ENCODE measurements at places on chromosomes 6 and 20.

- no peak for DNase-seq
These were observed 87.4 kb downstream of the ARID1B start for GRCh38 chr6:156864557-156864956.

DNA sequence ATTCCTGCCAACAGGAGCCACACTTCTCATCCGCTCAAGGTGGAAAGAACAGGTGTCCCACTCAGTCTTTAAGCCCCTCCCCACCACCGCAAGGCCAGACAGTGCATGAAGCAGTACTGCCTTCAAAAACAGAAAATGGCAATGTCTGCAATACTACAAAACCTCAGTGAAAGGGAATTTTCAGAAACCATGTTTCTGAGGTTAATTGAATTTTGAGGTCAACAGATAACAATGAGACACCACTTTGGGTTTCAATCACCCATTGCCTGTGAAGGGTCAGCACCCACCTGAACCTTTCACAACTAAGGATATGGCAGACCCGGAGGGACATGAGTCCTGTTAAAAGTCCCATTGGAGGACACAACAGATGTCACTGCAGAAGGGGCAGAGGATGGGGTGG is 13.0 kb downstream of the ZC3H12D start:
- no peak for DNase-seq

DNA sequence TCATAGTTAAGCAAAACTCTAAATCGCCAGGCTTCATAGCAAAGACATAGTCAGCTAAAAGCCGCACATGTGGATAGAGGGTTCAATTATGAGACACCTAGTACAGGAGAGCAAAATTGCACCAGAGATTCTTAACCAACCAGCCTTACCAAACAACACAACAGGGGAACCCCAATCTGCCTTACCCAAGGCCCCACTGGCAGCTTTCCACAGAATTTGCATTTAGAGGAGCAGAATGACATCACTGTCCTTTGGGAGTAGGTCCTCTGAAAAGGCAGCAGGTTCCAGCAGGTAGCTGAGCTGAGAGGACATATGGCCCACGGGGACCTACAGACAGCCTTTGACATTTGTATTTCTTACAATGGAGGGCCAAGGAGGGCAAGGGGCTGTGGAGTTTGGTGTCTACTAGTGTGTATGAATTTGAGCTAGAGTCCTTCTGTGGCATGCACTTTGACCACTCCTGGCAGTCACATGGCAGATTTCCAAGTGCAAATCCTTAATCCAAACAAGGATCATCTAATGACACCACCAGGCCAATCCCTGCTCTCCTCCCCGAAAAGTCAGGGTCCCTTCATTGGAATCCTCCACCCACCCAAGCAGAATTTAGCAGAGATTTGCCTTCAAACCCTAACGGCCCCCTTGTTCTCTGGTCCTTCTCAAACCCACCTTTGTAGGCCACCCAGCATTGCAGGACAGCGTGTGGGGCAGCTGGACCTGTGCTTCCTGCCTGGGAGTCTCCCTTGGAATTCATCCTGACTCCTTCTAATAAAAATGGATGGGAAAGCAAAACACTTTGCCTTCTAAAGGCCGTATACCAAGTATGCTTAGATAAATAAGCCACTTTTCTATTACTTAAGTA is 171.2 kb upstream of the SUPT3H start:
- DNase-seq = no peak

- no peak for DNase-seq
These were observed 291.5 kb downstream of the TBC1D32 start for GRCh38 chr6:121042766-121043165.

GRCh38 chr6:1406306-1407072 is 17.1 kb downstream of the FOXF2 start:
- DNase-seq = no peak

DNA sequence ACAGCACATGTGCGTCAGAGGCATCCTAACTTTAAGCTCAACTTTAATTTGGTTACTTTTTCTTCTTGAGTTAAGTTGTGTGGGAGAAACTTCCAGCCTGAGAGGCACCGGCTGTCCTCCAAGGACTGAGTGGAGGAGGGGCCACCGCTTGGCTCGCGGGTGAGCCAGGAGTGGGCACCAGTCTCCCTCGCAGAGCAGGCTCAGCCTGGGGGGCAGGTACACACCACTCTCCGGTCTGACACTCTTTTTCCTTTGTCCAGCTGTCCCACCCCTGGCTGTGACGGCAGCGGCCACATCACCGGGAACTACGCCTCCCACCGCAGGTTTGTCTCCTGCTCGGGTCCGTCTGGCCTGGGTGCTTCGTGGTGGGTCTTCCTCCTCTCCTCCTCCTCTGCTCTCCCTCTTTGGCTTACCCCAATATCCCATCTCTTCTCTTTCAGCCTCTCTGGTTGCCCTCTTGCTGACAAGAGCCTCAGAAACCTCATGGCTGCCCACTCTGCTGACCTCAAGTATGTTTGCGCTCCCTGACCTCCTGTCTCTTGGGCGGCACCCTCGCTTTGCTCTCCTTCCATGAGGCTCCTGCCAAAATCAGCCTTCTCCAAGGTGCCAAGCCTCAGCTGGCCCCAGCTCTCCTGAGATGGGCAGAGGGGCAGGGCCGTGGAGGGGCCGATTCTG is 32.6 kb upstream of the PCMTD2 start:
- no peak for DNase-seq

DNA sequence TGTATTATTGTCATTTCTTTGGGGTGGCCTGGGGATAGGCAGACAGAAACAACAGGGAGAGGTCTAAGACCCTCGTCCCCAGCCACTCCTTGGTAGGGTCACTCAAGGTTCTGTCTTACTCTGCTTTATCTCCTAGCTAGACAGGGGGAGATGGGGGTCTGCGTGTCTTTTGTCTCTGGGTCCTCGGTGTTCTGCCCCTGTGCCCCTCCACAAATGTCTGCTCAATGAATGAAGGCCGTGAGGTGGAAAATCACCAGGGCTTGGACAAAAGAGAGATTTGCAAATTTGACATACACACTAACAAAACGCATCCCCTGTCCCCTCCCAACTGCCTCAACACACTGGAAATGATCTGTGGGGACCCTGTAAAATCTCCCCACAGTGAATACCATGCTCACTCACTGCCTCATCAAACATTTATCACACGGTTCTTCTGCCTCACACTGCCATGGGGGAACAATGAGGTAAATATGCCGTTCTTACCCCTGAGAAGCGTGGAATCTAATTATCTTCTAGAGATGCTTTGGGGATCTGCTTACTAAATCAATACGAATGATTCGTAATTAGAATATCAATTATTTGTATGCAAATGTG is 13.2 kb upstream of the VAPB start:
- DNase-seq = no peak

- DNase-seq = no peak
These were observed 77.8 kb downstream of the BMP7 start for GRCh38 chr20:57188576-57189079.

DNA sequence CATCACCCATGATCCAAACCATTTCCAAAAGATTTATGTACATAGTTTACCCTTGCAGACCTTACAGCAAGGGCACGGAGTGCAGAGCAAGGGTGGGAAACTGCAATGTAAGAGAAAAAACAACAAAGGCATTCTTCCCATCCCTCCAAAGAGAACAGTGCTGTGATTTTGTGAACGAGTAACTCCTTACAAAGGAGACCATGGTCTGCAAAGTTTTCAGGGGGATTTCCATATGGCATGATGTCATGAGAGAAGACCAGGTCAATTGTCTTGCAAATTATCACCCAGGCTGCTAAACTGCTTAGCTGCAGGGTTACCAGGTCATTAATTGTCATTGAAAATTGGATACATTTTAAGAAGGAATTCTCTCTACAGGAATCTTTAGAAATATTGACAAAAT is 58.3 kb downstream of the LAMP5 start:
- no peak for DNase-seq

- no peak for DNase-seq
These were observed 260.5 kb upstream of the MARCKS start for GRCh38 chr6:113596387-113597230.

DNA sequence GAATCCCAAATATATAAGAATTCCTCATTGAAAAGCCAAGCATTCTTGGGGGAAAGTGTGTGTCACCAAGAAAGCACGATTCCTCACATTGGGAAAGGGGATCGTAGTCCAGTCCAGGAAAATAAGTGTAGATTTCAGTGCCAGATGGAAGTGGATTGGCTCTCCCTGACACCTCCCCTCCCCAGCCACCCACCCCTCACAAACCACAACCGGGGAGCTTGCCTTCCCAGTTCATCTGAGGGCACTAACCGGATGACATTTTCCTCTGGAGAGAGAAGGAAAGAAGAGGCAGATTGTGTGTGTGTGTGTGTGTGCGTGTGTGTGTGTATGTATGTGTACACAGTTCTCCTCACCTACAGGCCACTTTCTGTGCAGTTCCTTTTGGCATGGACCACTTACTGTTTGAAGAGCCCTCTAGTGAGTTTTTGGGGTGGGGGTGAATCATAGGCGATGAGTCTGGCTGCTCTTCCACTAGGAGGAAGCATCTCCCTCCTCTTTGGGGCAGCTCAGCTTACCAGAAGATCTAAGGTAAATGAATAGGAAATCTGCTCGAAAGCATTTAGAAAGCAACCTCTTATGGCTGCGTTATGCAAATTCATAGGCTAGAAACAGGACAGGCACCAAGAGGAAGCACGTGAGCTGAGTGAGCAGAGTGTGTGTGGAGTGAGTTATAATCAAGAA is 20.8 kb downstream of the DAAM2 start:
- no peak for DNase-seq

- no peak for DNase-seq
These were observed 122.9 kb upstream of the SLC22A23 start for GRCh38 chr6:3579652-3580175.

DNA sequence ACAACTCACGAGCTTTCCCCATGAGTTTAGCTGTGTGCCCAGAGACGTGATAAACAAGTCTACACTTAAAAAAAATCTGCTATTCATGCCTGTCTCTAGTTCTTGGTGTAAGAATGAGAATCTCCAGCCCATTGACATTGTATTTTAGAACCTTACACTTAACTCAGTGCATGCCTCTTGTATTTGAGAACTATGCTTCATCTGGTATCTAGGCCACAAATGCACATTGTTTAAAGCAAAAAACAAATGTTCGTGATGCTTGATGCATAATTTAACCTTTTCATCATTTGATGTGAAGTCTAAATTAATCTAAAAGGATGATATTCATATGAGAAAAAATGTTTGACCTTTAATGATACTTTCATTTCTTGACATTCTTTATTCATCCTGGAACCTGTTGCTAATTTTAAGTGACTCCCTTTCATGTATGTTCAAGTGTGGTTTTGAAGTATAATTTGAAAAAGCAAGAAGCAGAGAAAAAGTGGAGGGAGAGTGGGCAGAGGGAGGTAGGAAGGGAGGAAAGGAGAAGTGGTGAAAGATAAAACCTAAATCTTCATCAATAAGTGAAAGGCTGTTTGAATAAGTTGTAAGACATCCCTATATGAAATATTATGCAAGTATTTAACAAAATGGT is 116.9 kb downstream of the PFDN4 start:
- no peak for DNase-seq

DNA sequence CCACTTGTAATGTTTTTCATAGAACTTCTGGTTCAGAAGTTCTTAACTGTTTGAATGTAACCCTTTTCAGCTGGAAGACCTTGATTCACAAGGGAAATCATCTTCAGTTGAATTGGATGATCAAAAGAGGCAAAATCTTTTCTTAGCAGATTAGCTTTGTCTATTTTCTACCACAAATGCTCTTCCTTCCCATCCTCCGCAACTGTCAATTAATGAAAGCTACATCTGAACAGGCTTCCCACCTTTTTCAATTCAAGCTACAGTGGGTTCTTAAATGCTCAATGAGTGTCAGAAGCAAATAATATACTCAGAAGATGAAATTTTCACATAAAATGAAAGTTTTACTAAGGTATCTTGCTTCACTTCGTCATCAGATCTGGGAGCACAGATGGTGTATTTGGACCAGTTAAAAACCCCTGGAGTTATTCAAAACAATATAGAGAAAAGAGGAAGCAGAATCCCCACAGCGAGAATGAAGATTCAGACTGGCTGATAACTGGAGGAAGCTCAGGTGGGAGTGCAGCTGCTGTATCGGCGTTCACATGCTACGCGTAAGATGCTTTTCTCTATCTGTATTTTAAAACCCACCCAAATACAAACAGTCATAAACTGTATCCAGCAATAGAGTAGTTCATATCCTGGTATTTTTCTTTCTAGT is 19.4 kb downstream of the QRSL1 start:
- no peak for DNase-seq

- DNase-seq = no peak
These were observed 410.5 kb upstream of the MAN1A1 start for GRCh38 chr6:119760046-119760445.

GRCh38 chr20:35603695-35604448 is 11.8 kb upstream of the SPAG4 start:
- no peak for DNase-seq

DNA sequence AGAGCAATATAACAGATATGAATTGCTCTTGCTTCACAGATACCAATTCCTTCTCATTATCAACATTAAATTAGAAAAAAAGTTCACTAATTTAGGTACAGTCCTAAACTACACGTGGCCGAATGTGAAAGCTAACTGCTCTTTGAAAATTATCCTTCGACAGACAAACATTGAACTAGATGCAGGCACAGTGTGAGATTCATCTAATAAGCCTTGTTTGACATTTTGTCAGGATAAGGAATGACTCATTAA is 1.1 kb downstream of the FAM184A start:
- DNase-seq = no peak

- DNase-seq = no peak
These were observed 19.5 kb downstream of the LYRM4 start for GRCh38 chr6:5241252-5241651.

- no peak for DNase-seq
These were observed 361.1 kb upstream of the AGPAT4 start for GRCh38 chr6:161634916-161635315.

DNA sequence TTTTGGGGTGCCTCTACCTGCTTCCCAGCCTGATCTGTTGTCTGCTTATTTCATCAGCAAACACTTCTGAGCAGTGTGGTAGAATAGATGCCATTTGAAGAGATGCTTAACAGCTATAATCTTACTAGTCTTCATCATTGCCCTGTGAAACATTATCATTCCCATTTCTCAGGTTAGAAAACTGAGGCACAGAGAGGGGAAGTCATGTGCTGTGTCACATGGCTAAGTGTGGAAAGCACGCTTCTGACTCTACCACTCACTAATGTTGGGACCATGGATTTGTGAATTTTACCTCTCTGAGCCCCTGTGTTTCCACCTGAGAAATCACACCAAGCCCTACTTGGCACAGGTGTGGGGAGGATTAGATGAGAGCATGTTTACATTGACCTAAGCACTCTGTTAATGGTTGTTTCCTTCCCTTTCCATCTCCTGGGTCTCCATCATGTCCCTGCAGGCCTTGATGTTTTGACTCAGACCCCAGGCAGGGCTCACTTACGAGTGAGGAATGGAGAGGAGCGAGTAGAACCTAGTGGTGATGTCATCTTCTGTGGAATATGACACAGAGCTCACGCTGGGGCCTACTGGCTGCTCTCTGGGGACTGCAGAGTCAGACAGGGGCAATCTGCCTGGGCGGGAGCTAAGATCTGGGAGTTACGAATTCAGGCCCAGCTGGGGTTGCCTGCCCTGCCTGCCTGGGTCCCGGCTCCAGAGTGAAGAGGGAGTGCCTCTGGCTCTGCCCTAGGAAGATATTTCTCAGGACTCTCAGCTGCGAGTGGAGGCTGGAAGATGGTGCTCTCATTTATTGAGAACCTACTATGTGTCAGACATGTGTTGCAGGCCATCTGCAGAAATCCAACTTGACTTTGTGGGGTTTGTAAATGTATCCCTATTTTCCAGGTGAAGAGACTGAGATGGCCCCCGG is 64.3 kb downstream of the CDH22 start:
- DNase-seq = no peak

All from activated naive CD4-positive, alpha-beta T cell (primary cell).